ENCODE measurements at places on chromosomes 4 and X.

GRCh38 chrX:24877854-24878650, 137.7 kb downstream of the ARX start:
- DNase-seq, result no peak

DNA sequence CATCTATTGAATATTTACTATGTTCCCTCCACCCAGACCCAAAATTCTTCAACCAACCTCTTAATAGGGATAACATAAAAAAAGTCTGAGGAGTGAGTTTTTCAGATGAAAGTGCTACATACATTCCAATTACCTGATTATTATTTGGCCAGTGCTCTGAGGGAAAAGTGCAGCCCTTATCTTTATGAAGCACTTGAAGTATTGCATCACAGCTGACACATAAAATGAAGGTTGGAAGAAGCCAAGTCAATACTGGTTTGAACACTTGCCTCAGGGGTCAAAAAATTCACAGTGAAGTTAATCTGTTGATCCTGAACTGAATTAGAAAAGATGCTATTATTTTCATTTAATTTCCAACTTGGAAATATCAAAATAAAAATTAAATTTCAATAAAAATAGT, 498.9 kb downstream of the INPP4B start:
- no peak for DNase-seq

GRCh38 chr4:173735585-173735984, 205.6 kb upstream of the HAND2 start:
- DNase-seq, result no peak

DNA sequence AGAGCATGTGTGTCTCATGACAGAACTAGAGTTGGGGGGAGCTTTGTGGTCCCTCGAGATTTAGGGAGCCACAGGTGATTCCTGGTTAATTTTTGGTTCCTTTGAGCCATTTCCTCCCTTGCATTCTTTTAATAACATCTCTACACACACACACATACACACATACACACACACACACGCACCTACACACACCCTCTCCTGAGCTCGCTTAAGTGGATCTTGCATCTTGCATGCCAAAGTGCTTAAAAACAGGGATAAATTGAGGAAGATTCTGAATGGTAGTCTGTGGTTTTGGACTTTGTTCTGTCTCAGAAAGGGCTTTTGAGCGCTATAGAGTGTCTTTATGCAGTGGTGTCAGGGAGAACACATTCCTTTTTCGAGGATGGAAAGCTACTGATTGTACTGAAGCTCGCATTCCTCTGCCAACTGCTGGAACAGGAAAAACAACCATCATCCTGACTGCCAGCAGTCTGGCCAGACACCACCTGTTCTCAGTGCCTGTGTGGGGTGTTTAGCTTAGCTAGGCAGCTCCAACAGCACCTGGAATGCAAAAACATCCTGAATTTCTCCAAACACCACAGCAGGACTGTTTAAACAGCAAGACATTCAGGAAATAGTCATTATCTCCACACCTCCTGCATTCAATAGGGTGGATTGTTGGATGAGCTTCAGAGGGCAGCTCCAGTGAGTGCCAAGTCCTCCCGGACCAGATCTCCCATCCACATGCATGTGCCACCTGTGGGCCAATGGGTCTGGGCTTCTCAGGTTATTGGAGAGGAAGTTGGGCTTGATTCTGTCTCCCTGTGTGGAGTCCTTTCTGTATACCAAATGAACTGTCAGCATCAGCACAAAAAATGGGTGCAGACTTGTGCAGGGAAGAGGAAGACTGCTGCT, 21.9 kb upstream of the IGFBP7 start:
- DNase-seq, result no peak

DNA sequence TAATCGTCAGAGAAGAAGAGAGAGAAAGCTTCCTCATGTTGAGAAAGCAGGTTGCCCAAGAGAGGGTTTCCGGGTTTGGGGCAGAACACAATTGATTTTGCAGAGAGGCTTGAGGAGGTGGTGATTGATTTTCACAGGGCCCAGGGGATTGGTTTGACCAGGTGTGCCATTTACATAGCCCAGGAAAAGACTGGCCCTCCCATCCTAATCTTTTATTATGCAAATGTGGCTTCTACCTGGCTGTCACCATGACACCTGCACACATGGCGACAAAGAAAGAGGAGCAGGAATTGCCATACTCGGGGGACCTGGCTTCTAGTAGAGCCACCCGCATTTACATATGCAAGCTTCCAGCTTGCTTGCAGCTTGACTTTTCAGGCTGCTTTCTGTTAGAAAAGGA, 405.3 kb downstream of the PPP4R3C start:
- DNase-seq, result no peak

GRCh38 chr4:110483516-110483915, 7.6 kb downstream of the ENPEP start:
- no peak for DNase-seq

GRCh38 chr4:72314869-72315268, 254.2 kb downstream of the ADAMTS3 start:
- DNase-seq, result no peak

DNA sequence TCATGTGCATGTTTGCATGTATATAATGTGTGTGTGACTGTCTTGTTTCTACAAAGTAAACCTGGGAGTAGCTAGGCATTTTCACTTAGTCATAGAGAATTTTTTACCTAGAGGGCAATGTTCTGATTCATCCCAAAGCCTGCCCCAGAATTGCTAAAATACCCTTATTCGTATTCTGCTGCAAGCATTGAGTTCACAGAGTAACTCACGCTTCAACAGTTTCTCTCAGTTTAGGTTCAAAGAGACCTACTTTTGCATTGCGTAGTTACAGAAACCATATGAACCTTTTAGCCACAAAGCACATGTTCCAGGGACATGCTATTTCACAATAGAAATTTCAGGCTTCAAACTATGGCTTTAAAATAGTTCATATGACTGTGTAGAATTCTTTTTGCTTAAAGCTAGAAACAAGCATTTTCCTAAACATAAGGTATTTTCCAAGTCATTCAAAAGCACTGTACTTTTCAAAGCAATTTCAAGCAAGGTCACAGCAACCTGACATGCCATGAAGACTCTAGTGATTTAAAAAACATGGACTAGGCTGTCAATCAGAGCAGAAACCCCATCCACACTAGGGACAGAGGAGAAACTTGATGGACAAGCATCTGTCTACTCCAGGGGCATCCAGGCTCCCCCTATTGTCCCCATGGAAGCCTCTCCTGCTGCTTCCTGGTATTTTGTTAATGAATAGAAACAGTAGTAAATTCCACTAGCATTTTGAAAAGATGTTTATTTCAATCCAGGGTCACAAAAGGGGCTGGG, 81.5 kb upstream of the MAPK10 start:
- no peak for DNase-seq

- no peak for DNase-seq
Observed at GRCh38 chr4:186712690-186713089, 11.0 kb downstream of the FAT1 start.

- no peak for DNase-seq
Observed at GRCh38 chrX:74465424-74465823, 44.1 kb downstream of the SLC16A2 start.
